ENCODE measurements at places on chromosomes 16 and 17. TPM values are rescaled to one million over a fixed set of nuclear protein-coding genes. Genes with fewer than 3 reads are reported as not detected.

SHISA6 gene
- polyA plus RNA-seq, result not detected

HNF1B gene
- polyA plus RNA-seq, result not detected

THAP11 gene
- 143 TPM for polyA plus RNA-seq

TAT gene
- polyA plus RNA-seq, result not detected

KRT36 gene
- polyA plus RNA-seq, result not detected

GPR139 gene
- not detected for polyA plus RNA-seq

SPIRE2 gene
- not detected for polyA plus RNA-seq

KRT34 gene
- polyA plus RNA-seq, result not detected

ADGRG3 gene
- polyA plus RNA-seq, result not detected

LCMT1 gene
- 41.4 TPM for polyA plus RNA-seq

CDH13 gene
- polyA plus RNA-seq, result not detected

NPIPB9 gene
- polyA plus RNA-seq, result 0.25 TPM

MPV17L gene
- polyA plus RNA-seq, result not detected

NOD2 gene
- polyA plus RNA-seq, result 0.33 TPM

SLFN12L gene
- polyA plus RNA-seq, result 12.3 TPM

KRT20 gene
- polyA plus RNA-seq, result not detected

TLCD1 gene
- 0.22 TPM for polyA plus RNA-seq

UNC45B gene
- polyA plus RNA-seq, result 0.28 TPM

TLCD2 gene
- not detected for polyA plus RNA-seq

GNGT2 gene
- polyA plus RNA-seq, result 17.1 TPM

TBC1D3D gene
- not detected for polyA plus RNA-seq

GNG13 gene
- polyA plus RNA-seq, result not detected

TP53TG3C gene
- not detected for polyA plus RNA-seq

HOXB2 gene
- polyA plus RNA-seq, result 8.2 TPM

DUSP14 gene
- 17.4 TPM for polyA plus RNA-seq

LGALS9C gene
- polyA plus RNA-seq, result not detected

OGFOD1 gene
- 94.1 TPM for polyA plus RNA-seq

ATP2A1 gene
- not detected for polyA plus RNA-seq
